ENCODE measurements at places on chromosomes 12 and 14.

DNA sequence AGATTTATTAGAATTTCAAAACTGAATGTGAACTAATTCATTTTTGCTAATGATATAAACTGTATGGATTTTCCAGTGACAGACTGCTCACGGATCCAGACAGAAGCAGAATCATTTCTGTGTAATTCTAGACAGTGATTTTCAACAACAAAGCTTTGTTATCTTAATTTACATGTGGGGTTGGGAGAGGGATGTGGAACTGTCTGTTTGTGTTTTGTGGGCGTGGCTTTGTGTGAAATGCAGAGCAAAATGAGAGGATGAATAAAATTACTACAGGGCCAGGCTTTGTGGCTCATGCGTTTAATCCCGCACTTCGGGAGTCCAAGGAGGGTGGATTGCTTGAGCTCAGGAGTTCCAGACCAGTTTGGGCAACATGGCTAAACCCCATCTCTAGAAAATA lies 834.7 kb downstream of the GALC start:
- no peak for DNase-seq

- no peak for DNase-seq
Measured at GRCh38 chr14:75184492-75184891, 8.1 kb upstream of the TMED10 start.

GRCh38 chr12:17062267-17063036 lies 456.5 kb upstream of the LMO3 start:
- no peak for DNase-seq

GRCh38 chr12:52612431-52613383 lies 5.7 kb downstream of the KRT73 start:
- DNase-seq = no peak

GRCh38 chr12:6724409-6724797 lies 557 bp downstream of the COPS7A start:
- DNase-seq = no peak

DNA sequence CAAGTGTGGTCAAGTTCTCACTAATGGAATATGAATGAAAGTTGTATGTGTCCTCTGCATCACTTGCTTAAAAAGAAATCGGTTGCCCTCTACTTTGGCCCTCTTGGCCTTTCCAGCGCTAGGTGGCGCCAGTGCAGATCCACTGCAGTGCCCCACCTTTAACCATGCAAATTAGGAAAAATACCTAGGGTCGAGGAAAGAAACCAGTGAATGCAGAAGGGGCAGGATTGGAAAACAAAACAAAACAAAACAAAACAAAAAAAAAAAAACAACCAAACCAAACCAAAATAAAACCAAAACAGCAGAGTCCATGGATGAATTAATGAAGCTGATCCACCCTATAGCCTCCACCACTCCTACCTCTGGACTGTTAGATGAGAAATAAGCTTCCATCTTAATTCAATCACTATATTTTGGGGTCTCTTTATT lies 12.9 kb upstream of the NEMF start:
- DNase-seq = peak; percentile 32

GRCh38 chr12:4960030-4960429 lies 50.3 kb downstream of the KCNA1 start:
- DNase-seq = no peak

GRCh38 chr14:102544046-102544746 lies 34.6 kb upstream of the ANKRD9 start:
- DNase-seq = no peak

GRCh38 chr12:53728206-53728605 lies 954 bp upstream of the CALCOCO1 start:
- no peak for DNase-seq

DNA sequence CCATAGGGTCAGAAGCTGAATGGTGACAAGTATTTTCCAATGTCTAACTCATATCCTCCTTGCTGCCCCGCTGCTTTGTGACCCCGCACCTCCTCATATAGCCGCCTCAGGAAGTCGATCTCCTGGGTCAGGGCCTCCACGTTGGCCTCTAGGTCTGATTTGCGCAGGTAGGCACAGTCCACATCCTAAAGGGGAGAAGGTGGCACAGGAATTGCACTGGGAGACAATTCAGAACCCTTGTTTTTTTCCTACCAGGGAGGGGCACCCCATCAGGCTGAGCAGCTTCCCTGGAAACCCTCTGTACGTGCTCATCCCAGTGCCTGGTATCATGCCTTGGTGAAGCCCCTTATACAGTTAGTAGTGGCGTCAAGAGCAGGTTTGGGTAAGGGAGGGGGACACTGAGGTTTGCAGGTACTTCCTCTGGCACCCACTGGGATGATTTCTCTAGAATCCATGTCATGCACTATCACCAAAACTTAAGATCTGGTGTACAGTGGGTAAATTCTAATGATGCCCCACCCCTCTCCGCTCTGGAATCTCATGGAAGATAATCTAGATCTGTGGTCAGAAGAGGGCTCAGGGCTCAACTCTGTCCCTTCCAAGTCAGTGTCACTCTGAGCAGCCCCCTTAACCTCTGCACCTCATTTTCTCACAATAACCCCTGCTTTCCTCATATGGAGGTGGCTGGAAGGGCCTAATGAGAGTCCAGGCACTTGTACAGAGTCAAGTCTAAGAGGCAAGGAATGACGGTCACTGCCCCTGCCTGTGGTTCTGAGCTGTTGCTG lies 20.1 kb upstream of the KRT86 start:
- no peak for DNase-seq

DNA sequence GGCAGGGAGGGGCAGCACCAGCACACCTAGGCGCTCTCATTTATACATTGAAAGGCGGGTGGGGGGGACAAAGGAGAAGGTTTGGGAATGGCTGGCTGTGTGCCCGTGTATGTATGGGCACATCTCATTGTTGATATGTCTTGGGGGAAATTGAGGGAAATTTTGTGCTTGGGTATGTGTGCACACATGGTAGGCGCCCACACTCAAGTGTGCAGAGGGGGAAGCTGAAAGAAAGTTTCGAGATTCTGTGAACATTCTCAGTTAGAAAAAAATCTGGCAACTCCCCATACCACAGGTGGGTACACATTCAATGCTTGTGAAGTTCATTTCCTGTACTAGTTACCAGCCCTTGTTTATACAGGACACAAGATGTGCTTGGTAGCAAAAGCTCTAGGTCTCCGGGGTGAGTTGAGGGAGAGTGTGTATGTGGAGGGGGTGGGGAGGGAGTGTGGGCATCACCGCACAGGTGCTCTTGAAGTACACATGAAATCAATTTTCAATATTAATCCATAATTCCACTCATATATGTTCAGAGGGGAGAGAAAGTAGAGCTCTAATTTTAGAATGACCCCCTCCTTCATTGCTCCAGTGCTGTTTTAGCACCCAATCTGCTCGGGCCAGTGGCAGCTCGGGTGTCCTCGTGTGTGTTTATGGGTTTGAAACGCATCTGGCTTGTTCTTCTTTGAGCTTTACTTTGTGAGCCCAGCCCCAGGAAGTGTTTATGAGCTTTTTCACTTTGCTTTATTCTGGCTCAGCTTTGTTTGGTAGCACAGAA lies 286.0 kb downstream of the ZFP36L1 start:
- DNase-seq = no peak

GRCh38 chr14:22276913-22277816 lies 311.9 kb downstream of the DAD1 start:
- DNase-seq = no peak

DNA sequence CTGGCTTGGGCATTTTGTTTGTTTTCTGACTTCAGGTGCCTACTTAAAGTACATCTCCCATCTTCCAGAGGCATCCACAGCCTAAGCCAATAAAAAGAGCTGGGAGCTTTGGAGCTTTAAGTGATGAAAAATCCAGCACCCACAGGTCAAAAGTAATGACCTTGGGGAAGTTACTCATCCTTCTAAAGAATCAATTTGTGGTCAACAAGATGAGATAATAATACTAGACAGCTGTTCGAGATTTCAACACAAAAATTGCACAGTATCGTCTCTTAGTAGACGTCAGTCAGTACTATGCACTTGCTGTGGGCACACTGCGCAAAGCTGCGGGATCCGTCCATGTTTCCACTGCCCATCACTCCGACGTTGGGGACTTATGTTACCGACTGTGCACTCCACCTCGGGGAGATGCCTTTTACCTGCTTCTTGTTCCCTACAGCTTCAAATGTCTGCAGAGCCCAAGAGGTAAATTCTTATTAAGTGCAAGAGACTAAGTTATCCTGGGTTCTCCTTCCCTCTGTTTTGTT lies 1.3 kb downstream of the ST8SIA1 start:
- no peak for DNase-seq

GRCh38 chr14:74941676-74942097 lies 13.7 kb downstream of the PGF start:
- peak; percentile 68 for DNase-seq

GRCh38 chr12:51855586-51856428 lies 7.3 kb upstream of the FIGNL2 start:
- DNase-seq = no peak

DNA sequence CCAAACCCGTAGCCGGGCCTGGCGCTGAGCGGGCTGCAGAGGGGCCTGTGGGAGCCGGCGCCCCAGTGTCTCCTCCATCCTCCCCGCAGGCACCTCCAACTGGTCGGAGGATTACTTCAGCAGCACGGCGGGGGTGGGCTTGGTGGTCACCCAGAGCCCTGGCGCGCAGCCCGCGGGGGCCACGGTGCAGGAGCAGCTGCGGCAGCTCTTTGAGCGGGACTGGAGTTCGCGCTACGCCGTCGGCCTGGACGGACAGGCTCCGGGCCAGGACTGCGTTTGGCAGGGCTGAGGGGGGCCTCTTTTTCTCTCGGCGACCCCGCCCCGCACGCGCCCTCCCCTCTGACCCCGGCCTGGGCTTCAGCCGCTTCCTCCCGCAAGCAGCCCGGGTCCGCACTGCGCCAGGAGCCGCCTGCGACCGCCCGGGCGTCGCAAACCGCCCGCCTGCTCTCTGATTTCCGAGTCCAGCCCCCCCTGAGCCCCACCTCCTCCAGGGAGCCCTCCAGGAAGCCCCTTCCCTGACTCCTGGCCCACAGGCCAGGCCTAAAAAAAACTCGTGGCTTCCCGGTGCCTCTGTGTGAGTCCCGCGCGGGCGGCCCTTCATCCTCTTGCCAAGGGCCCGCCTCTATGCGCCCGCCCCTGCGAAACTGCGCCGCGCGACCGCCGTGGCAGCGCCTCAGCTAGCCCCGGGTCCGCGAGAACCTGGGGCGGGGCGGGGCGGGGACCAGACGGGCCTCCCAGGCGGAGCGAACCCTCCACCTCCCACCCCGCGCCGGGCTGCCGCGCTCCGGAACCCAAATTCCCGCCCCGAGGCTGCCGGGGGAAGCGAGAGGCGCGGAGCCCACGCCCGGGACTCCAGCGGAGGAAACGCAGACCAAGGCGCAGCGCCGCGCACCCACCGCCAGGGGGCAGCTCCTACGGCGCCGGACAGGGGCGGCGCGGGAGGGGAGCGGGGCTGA lies 8.3 kb downstream of the PLD4 start:
- DNase-seq = peak; percentile 28

- DNase-seq = no peak
Measured at GRCh38 chr12:87157791-87158190, 871.4 kb downstream of the C12orf50 start.

DNA sequence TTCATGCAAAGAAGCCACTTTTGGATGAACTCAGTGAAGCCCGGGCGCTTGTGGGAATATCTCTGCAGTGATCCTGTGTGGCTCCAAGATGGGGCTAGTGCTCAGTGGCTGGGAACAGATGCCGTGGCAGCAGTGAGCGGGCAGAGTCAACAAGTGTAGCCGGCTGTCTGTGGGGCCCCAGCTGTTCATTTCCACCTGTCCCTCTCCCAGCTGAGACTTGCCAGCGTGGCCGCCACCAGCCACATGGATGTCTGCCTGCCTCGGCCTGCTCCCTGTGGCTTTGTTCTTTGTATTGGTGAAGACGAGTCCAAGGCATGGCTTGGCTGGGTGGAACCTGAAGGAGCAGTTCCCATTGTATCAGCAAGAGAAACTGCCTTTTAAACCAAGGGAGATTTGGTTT lies 77.3 kb downstream of the NOS1 start:
- DNase-seq = no peak

DNA sequence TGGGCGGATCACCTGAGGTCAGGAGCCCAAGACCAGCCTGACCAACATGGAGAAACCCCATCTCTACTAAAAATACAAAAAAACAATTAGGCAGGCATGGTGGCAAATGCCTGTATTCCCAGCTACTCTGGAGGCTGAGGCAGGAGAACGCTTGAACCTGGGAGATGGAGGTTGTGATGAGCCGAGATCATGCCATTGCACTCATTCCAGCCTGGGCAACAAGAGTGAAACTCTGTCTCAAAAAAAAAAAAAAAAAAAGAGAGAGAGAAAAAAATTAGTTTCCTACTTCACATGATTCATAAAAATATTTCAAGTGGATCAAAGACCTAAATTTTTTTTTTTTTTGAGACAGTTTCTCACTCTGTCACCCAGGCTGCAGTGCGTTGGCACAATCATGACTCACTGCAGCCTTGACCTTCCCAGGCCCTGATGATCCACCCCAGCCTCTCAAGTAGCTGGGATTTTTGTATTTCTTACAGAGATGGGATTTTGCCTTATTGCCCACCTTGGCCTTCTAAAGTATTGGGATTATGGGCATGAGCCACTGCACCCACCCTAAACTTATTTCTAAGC lies 24.9 kb downstream of the FCF1 start:
- DNase-seq = no peak

GRCh38 chr12:106071686-106072085 lies 67.1 kb downstream of the NUAK1 start:
- DNase-seq = no peak

GRCh38 chr12:78338054-78338785 lies 507.5 kb downstream of the NAV3 start:
- DNase-seq = no peak

DNA sequence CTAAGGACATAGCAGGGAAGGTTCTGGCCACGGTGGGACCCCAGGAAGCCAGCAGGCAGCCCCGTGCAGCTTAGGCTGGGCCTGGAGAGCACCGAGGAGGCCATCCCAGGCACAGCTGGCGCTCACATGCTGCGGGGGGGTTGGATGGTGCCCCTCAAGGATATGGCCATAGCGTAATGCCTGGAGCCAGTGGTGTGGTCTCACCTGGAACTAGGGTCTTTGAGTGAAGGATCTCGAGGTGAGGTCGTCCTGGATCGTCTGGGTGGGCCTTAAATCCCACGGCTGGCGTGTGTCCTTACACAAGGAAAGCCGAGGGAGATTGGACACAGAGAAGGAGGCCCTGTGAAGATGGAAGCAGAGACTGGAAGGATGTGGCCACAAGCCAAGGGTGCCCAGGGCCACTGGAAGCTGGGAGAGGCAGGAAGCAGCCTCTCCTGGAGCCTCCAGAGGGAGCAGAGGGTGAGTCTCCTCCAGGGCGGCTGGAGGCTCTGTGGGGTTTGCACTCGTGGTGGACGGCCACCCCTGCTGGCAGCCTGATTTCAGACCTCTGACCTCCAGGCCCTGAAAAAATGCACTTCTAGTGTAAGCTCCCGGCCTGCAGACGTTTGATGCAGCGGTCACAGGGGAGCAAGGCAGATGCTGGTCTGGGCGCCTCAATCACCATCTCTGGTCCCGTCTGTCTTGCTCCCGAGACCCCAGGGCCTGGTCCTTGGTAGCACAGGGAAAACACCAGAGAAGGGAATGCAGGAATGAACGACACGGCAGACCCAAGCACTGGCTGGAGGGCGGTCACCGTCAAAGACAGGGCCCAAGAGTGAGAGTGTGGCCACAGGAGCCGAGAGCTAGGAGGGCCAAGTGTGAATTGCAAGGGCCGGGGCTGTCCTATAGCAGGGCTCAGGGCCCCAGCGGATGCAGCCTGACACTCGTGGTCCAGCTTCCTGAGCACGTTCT lies 218.6 kb downstream of the KIF26A start:
- DNase-seq = no peak

GRCh38 chr12:48862760-48863159 lies 2.9 kb downstream of the RND1 start:
- no peak for DNase-seq

- DNase-seq = no peak
Measured at GRCh38 chr12:108410689-108411088, 71.6 kb upstream of the CMKLR1 start.

GRCh38 chr12:125544960-125545359 lies 479.7 kb downstream of the AACS start:
- no peak for DNase-seq

- DNase-seq = no peak
Measured at GRCh38 chr14:90639641-90640040, 176.6 kb downstream of the TTC7B start.
